ENCODE measurements at places on chromosomes 12 and 14.

DNA sequence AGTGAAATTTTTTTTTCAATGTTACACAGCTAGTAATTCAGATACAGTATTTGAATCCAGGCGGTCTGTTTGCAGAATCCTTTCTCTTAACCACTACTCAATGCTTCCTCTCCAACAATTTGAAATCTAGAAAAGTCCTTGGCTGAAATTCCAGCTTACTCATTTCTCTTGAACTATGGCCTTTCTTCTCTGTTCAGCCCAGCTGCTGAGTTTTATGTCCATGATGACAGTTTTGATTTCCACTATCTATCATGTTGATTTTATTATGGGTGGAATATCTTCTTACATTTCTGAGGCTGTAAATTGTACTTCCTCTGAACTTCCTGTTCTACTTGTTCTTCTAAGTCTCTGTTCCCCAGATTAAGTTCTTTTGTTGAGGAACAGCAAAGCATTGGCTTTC lies 315.3 kb downstream of the DIO2 start:
- no peak for DNase-seq

- DNase-seq, result no peak
These were observed 76.5 kb downstream of the RFLNA start for GRCh38 chr12:124371366-124371765.

DNA sequence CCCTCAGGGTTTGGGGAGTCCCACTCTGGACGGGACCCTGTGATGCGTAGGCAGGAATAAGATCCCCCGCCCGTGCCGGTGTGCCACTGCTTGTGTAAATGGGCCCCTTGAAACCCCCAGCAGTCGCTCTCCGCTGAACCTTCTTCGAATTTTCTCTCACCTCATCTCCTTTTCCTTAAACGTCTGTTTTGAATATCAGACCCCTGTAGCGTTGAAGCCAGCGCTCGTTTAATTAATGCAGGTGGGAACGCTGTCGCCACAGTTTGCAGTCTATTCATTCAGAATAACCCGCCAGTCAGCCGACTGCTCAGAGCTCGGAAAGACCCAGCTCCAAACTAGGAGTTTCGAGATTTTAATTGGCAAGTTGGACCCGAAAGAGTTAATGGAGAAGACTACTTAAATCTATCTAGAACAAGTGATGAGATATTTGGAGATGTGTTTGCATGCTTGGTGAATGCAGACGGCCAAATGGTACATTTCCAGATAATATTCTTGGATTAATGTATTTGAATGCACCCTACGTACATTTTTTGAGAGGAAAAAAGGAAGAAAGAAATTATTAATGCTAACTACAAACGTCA lies 739 bp upstream of the PPP2R5E start:
- no peak for DNase-seq

- DNase-seq, result no peak
These were observed 30.2 kb downstream of the TTC9 start for GRCh38 chr14:70671652-70672644.

Measured in NCI-H1694 treated with DMSO at 0.1 percent for 48 hours (cell line).